ENCODE measurements at places on chromosomes 16 and 17.

GRCh38 chr16:68453816-68454215 is 5.5 kb upstream of the SMPD3 start:
- no peak for DNase-seq

DNA sequence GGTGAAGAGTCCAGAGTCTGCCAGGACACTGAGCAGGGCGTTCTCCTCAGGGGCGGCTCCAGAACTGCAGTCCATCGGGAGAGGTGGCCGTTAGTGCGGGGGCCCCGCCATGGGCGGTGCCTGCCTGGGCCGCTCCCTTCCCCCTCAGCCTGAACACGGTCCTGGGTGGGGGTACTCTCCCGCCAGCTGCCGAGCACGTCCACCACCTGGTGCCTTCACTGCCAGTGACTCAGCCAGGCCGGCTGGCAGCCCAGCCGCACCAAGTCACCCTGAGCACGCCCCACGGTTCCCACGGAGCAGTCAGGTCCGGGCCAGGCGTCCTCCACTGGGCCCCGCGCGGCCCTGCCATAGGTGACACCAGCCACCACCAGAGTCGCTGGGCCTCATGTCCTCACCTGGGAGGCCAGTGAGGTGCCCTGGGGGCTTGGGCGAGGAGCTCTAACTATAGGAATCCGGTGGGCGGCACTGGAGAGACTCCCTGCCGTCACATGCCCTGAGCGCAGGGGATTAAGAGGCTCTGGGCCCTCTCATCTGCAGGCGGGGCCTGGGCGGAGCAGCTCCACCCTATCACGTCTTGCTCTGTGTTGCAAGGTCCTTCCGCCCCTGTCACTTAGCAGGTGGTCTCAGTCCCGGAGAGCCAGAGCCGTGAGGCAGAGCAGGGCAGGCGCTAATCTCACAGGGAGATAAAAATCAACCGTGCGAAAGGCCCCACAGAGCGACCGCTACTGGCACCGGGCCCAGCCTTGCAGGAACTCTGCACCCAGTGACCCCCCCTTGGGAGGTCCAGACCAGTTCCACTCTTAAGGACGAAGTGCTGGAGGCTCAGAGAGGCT is 14.3 kb downstream of the PIEZO1 start:
- DNase-seq, result peak; percentile 37

GRCh38 chr17:50661795-50662391 is 27.2 kb downstream of the ABCC3 start:
- DNase-seq, result peak; percentile 60

GRCh38 chr16:53457670-53458069 is 23.4 kb downstream of the RBL2 start:
- peak; percentile 72 for DNase-seq

GRCh38 chr17:58504826-58505351 is 9.5 kb downstream of the MTMR4 start:
- DNase-seq, result no peak

- no peak for DNase-seq
Observed at GRCh38 chr17:50817838-50818237, 17.5 kb upstream of the WFIKKN2 start.

GRCh38 chr16:9679213-9679767 is 502.9 kb downstream of the GRIN2A start:
- DNase-seq, result no peak

DNA sequence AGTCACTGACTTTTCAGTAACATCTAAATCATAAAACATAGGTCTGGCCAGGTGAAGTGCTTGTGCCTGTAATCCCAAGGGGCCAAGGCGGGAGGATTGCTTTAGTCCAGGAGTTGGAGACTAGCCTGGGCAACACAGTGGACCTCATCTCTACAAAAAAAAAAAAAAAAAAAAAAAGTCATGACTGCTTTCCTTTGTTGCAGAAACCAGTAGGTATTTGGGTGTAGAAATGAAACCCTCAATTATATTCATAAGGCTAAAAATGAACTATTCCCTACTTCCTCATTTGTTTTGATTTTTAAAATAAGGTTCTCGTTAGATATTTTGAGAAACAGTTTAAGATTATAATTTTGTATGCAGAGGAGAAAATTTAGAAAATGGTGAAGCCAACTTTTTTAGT is 26.0 kb downstream of the PITPNC1 start:
- DNase-seq, result no peak

DNA sequence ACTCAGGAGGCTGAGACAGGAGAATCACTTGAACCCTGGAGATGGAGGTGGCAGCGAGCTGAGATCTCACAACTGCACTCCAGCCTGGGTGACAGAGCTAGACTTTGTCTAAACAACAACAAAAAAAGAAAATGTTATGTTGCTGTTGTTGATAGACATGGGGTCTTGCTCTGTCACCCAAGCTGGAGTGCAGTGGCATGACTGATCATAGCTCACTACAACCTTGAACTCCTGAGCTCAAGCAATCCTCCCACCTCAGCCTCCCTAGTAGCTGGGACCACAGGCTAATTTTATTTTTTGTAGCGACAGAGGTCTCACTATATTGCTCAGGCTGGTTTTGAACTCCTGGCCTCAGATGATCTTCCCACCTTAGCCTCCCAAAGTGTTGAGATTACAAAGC is 20.0 kb downstream of the FBXO47 start:
- DNase-seq, result no peak

- peak; percentile 78 for DNase-seq
Observed at GRCh38 chr16:12095275-12096156, 119.0 kb downstream of the SNX29 start.

GRCh38 chr17:11388054-11388453 is 147.0 kb downstream of the SHISA6 start:
- no peak for DNase-seq

- peak; percentile 52 for DNase-seq
Observed at GRCh38 chr16:17467923-17468540, 2.7 kb downstream of the XYLT1 start.

DNA sequence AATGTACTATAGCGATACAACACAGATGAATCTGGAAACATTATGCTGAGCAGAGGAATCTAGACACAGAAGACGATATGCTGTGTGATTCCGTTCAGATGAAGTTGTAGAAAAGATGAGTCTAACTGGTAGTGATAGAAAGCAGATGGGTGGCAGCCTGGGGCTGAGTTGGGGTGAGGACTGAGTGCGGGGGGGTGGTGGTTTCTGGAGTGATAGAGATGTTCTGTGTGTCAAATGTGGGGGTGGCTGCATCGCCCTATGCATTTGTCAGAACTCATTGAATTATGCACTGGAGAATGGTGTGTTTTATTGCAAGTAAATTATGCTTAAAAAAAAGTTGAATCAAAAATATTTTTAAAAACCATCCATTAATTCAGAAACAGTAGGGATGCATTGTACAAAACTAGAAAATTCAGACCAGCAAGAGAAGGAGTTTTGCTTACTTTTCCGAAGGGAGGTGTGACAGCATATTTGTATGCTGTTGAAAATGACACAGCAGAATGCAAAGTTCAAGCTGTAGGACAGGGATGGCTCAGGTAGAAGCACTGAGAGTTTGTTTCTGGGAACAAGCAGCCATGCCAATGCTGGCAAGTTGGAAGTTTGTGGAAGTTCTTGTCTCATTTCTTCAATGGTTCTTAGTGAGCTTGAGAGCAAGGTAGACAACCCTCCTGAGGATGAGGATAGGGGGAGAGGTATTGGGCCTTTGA is 13.0 kb upstream of the DRG2 start:
- no peak for DNase-seq

- DNase-seq, result peak; percentile 66
Observed at GRCh38 chr16:57377080-57377841, 5.0 kb downstream of the CX3CL1 start.

DNA sequence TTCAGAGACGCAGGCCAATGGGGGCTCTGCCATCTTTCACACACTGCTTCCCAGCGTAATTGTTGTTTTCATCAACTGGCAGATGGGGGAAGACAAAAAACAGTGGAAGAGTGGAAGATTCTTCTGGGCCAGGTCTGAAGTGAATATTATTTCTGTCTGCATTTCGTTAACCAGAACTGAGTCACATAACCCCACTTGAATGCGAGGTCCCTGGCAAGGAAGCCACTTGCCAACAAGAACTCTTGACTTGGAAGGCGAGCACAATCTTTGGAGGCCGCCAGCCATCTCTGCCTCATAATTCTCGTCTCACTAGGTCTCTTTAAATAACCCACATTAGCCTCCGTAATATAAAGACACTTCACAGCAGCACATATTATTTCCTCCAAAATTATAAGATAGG is 75.4 kb downstream of the CYB561 start:
- no peak for DNase-seq

DNA sequence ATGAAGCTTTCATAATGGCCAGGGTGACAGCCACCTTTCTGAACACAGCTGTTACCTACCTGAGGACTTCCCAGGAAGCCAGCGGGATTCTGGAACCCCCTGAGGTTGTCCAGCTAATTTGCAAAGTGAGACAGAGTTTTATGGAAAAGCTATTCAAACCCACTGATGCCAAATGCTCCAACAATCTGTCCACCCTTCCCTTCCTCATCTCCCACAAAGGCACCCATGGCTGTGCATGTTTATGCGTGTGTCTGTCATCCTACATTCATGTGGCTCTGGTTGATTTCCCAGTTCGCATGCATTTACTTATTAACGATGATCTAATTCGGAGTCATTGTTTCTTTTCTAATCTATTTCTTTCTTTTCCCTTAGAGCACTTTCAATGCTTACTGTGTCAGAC is 217.1 kb downstream of the SLC39A11 start:
- DNase-seq, result no peak

DNA sequence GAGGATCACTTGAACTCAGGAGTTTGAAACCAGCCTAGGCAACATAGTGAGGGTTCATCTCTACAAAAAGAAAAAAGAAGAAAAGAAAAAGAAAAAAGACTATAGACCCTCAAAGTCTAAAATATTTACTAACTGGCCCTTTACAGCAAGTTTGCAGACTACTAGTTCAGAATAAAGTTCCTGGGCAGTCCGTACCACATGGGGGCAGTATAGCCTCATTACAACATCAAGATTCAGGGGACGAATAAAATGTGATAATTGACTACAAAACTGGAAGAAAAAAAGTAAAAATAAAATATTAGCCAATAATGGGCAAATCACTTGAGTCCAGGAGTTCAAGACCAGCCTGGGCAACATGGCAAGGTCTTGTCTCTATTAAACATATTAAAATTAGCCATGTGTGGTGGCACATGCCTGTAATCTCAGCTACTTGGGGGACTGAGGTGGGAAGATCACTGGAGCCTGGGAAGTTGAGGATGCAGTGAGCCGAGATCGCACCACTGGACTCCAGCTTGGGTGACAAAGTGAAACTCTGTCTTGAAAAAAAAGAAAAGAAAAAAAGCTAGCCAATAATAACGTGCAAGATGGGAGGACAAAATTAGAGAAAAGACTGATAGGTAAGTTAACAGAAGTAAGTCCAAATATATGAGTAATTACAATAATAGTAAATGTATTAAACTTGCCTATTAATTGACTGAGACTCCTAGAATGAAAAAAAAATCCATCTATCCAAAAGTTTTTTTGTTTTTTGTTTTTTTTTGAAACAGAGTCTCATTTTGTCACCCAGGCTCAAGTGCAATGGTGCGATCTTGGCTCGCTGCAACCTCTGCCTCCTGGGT is 129.4 kb upstream of the SEC14L1 start:
- DNase-seq, result peak; percentile 72

- no peak for DNase-seq
Observed at GRCh38 chr17:42182927-42183734, 2.1 kb downstream of the HCRT start.

DNA sequence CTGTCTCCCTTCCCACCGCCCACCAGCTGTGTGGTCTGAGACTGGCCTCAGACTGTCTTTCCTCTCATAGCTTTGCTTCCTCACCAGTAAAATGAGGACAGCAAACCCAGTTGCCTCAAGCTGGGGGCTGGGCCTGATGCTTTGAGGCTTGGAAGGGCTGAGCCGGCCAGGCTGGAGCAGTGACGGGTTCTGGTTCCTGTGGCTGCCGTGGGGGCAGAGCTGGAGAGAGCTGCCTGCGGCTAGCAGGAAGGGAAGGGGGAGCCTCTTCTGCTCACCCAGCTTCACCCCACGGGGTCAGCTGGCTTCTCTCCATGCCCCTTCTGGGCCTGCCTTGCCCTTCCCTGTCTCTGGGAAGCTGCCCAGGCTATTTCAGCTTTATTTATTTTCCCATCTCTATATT is 23.7 kb downstream of the LASP1 start:
- DNase-seq, result peak; percentile 51

GRCh38 chr17:76562734-76563148 is 22.9 kb downstream of the PRCD start:
- DNase-seq, result no peak

DNA sequence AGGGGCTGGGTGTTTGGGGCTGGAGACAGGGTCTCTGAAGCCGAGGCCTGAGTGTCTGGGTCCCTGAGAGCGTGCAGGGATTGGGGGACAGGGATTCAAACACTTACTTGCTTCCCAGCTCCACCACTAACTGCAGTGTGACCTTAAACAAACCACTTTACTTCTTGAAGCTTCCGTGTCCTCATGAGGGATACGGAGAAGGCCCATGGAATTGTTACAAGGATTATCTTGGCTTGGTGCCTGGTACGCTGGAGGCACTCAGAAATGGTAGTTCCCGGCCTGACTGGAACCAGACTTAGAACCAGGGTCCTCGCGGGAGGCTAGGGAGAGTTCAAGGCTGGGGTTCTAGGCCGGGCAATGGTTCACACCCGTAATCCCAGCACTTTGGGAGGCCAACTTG is 2.9 kb upstream of the CXCL16 start:
- no peak for DNase-seq

DNA sequence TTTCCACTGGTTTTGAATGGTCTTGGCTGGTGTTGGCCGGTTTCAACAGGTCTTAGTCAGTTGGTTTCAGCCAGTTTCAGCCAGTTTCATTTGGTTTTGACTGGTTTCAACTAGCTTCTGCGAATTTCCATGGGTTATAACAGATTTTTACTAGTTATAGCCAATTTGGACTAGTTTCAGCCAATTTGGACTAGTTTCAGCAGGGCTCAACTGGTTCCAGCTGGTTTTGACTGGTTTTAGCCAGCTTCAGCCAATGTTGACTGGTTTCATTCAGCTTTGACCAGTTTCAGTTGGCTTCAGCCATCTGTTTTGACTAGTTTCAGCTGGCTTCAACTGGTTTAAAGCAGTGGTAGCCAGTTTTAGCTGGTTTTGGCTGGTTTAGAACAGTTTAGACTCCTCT is 432.6 kb downstream of the UTP18 start:
- no peak for DNase-seq

DNA sequence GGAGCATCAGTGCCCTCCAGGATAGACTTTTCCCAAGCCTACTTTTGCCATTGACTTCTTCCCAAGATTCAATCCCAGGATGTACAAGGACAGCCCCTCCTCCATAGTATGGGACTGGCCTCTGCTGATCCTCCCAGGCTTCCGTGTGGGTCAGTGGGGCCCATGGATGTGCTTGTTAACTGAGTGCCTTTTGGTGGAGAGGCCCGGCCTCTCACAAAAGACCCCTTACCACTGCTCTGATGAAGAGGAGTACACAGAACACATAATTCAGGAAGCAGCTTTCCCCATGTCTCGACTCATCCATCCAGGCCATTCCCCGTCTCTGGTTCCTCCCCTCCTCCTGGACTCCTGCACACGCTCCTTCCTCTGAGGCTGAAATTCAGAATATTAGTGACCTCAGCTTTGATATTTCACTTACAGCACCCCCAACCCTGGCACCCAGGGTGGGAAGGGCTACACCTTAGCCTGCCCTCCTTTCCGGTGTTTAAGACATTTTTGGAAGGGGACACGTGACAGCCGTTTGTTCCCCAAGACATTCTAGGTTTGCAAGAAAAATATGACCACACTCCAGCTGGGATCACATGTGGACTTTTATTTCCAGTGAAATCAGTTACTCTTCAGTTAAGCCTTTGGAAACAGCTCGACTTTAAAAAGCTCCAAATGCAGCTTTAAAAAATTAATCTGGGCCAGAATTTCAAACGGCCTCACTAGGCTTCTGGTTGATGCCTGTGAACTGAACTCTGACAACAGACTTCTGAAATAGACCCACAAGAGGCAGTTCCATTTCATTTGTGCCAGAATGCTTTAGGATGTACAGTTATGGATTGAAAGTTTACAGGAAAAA is 9.7 kb upstream of the CYLD start:
- no peak for DNase-seq

All from activated CD4-positive, alpha-beta T cell treated with anti-CD3 and anti-CD28 coated beads for 48 hours (primary cell).